ENCODE measurements at places on chromosomes 13 and 19. TPM values are rescaled to one million over a fixed set of nuclear protein-coding genes. Genes with fewer than 3 reads are reported as not detected.

DNA sequence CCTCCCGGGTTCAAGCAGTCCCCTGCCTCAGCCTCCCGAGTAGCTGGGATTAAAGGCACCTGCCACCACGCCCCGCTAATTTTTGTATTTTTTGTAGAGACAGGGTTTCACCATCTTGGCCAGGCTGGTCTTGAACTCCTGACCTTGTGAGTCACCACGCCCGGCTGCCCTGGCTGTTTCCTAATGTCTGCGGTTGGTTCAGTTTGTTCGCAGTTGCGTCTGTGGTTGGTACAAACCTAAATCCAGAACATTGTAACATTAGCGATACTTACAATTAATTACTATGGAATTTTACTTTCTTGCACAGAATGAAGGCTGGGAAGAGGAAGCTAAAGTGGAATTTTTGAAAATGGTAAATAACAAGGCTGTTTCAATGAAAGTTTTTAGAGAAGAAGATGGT, 38.1 kb downstream of the RNF17 start:
- DNase-seq, result no peak

- no peak for DNase-seq
Observed at GRCh38 chr13:76683168-76683567, 203.0 kb downstream of the KCTD12 start.

DNA sequence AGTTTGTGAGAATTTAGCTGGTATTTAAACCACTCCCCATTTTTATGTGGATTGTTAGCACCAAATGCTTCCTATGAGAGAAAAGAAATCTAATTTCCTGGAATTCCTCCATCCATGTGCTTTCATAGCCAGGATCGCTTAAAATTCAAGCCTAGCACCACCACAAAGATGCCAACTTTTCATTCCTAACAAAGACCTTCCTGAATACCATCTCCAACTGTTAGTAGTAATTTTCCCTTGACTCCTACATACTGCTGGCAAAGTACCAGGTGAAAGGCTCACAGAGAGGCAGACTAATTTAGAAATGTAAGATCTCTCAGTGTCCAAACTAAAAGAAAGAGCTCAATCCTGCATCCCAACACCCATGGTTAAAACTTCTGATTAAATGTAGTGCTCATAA, 386.3 kb downstream of the KCTD12 start:
- DNase-seq, result no peak

- no peak for DNase-seq
Observed at GRCh38 chr19:29271341-29271740, 58.4 kb upstream of the UQCRFS1 start.

DNA sequence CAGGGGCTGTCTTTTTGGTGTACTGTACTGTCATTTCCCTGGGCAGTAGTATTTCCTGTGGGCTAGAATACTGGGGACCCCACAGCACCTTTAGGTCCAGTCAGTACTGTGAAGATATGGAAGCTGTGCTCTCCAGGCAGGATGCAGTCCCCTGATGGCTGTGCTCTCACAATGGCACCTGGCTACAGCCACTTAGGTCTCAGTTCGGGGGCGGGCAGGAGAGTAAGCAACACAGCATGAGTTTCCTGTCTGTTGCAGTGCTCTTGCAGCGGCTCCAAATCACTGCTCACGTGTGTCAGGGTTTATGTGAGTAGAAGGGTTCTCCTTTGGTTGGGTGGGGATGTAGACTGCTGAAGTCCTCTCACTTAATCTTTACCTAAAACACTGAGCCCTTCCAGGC, 810.4 kb downstream of the DACH1 start:
- no peak for DNase-seq

GRCh38 chr13:112601371-112601770, 13.4 kb upstream of the TUBGCP3 start:
- no peak for DNase-seq

- DNase-seq, result no peak
Observed at GRCh38 chr19:33446330-33447293, 73.1 kb downstream of the CEBPG start.

- DNase-seq, result no peak
Observed at GRCh38 chr13:66837246-66837645, 392.9 kb downstream of the PCDH9 start.

DNA sequence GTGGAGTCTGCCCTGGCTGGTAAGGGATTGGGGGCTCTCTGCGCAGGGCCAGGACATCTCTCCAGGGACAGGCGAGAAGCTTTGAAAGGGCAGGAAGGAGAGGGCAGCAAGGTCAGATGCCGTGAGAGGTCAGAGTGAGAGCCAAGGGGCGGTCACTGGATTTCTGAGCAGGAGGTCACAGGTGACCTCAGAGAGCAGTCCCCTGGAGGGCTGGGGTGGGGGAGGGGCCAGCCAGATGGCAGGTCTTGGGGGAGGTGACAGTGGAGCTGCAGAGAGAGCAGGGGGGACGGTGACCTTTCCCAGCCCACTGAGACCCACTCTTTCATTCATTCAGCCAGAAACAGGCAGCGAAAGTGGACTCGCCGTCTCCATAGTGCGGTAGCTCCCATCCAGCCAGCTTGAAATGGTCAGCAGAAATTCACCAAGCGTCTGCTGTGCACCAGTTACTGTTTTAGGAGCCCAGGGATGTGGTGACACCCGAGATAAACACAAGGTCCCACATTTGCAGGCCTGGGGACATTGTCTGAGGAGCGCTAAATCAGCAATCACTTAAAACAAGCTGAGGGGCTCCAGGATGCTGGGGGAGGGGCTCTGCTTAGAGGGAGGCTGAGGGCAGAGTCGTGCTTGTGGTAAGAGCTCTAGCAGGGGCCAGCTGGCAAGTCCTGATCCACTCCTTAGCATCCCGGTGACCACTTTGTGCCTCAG, 10.2 kb downstream of the CARM1 start:
- DNase-seq, result no peak

- DNase-seq, result no peak
Observed at GRCh38 chr13:101383595-101383994, 32.7 kb downstream of the NALCN start.

- DNase-seq, result no peak
Observed at GRCh38 chr19:4541114-4541805, 1.4 kb upstream of the LRG1 start.

- DNase-seq, result no peak
Observed at GRCh38 chr13:77513719-77514335, 21.7 kb upstream of the SCEL start.

DNA sequence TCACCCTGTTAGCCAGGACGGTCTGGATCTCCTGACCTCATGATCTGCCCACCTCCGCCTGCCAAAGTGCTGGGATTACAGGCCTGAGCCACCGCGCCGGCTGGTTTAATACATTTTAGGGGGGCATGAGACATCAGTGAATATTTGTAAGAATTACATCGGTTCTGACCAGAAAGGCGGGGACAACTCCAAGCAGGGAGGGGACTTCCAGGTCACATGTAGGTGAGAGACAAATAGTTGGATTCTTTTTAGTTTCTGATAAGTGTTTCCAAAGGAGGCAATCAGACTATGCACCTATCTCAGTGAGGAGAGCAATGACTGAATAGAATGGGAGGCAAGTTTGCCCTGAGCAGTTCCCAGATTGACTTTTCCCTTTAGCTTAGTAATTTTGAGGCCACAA, 3.7 kb upstream of the ZNF552 start:
- DNase-seq, result peak; percentile 10

DNA sequence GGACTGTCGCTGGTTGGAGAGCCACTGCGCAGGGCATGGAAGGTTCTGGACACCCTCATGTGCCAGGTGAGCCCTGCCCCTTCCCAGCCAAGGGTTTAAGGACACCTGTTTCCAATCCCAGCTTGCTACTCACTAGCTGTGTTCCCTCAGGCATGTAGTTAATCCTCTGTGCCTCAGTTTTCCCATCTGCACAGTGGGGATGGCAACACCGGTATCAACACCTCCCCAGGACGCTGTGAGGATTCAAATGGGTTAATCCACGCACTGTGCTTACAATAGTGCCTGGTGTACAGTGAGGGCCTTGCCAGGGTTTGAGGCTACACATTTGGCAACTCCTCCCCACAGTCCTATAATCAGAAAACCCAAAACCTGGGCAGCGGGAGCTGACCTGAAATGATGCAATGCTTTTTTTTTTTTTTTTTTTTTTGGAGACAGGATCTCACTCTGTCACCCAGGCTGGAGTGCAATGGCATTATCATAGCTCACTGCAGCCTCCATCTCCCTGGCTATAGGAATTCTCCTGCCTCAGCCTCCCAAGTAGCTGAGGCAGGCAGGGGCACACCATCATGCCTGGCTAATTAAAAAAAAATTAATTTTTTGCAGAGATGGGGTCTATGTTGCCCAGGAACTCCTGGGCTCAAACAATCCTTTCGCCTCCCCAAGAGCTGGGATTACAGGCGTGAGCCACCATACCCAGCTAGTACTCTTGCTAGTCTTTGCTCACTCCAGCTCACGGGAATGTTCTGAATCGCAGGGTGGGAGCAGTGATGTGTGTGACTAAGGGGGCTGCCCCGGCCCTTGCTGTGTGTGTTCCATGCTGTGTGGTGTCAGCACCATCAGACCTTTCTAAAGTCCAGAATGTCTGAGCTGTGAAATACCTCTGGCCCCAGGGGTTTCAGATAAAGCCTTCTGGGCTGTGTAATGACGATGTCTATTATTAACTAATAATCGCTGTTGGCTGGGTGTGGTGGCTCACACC, 2.3 kb downstream of the ACP4 start:
- no peak for DNase-seq

- DNase-seq, result no peak
Observed at GRCh38 chr13:110549795-110550160, 11.7 kb downstream of the RAB20 start.

DNA sequence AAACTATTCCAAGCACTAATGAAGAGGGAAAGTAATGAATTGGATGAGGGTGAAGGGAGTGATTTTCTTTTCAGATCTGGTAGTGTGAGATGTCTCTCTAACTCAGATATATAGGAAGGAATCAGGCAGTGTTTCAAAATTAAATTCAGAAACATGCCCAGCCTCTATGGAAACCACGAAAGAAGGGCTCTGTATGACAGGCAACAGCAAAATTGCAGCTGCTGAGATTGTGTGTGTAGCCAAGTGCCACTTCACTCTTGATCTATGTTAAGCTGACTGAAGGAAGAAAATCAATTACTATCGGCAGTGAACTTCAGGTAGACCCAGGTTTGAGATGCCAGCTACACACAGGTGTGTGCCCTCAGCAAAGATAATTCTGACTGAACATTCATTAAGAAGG, 387.4 kb downstream of the PCDH9 start:
- DNase-seq, result no peak

GRCh38 chr13:43475140-43475539, 311.6 kb downstream of the ENOX1 start:
- no peak for DNase-seq

- no peak for DNase-seq
Observed at GRCh38 chr13:76892488-76892887, 6.3 kb upstream of the KCTD12 start.

- no peak for DNase-seq
Observed at GRCh38 chr19:6610934-6611852, 20.2 kb upstream of the CD70 start.

DNA sequence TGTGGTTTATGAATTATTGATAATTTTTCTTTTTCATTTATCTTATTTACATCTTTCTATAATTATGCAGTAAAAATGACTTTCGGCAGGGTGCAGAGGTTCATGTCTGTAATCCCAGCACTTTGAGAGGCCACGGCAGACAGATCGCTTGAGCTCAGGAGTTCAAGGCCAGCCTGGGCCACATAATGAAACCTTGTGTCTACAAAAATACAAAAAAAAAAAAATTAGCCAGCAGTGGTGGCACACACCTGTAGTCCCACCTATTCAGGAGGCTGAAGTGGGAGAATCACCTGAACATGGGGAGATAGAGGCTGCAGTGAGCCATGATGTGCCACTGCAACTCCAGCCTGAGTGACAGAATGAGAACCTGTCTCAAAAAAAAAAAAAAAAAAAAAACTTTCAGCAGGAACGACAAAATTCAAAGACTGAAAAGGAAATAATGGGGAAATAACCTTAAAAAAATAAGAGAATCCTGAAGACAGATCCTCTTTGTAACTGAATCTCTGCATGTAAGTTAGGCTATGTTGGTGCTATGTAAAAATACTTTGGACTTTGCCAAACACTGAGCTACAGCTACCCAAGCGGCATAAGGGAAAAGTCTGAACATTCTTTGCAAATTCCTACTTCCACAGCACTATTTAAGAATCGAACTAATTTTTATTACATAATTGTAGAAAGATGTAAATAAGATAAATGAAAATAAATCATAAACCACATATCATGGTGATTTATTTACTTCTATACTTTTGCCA, 36.7 kb upstream of the WDFY2 start:
- peak; percentile 68 for DNase-seq

DNA sequence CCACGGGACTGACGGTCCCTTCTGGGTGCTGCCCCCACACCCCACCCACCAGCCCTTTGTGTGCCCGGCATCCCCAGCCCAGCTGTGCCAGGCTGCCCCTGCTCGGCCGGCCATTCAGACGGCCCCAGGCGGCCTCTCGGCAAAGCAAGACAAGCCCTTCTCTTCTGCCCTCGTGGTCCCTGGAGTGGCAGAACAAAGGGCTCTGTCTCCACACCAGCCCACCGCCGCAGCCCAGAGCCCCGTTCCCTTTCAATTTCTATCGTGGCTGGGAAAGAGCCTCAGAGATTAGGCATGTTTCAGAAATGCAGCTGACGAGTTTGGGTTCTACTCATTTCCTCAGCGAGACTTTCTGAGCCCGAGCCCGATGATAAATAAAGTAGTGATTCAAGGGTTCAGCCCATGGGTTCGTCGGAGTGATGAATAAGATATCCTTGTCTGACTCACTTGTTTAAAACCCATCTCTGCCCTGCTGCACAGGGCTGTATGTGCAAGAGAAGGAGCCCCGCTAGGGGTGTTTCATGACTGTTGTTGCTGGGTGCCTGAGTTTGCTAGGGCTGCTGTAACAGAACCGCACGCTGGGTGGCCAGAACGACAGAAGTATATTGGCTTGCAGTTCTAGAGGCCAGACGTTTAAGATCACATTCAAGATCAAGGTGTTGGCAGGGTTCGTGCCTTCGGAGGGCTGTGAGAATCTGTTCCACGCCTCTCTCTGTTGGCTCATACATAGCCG, 4.3 kb downstream of the MYO9B start:
- peak; percentile 85 for DNase-seq

DNA sequence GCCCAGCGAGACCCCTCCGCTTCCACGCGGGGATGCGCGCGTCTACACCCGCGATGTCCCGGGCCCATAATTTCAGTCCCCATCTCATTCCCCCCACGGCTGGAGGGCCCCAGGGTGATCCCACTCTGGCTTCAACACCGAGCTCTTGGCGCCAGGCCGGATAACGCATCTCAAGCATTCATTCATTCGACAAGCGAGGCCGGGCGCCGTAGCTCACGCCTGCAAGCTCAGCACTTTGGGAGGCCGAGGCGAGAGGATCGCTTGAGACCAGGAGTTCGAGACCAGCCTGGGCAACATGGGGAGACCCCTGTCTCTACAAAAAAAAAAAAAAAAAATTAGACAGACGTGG, 5.9 kb downstream of the ANGPTL6 start:
- no peak for DNase-seq

GRCh38 chr19:13396250-13397080, 109.8 kb downstream of the CACNA1A start:
- DNase-seq, result peak; percentile 30

Gene CEACAM20
- not detected for total RNA-seq

Gene KIR2DL4
- not detected for total RNA-seq

Gene CD22
- total RNA-seq, result 0.49 TPM

Gene ZBTB45
- total RNA-seq, result 3.7 TPM

Gene RUBCNL
- not detected for total RNA-seq

Gene FUT6
- 5.0 TPM for total RNA-seq

Gene ZNF850
- total RNA-seq, result 11.4 TPM

Gene BAX
- total RNA-seq, result 167 TPM

Gene TEKTIP1
- total RNA-seq, result not detected

Gene CATSPERD
- not detected for total RNA-seq

Measured in HepG2 (cell line).